NCI-H446 treated with DMSO at 0.1 percent for 48 hours (cell line): ENCODE measurements at places on chromosomes 7 and 10.

DNA sequence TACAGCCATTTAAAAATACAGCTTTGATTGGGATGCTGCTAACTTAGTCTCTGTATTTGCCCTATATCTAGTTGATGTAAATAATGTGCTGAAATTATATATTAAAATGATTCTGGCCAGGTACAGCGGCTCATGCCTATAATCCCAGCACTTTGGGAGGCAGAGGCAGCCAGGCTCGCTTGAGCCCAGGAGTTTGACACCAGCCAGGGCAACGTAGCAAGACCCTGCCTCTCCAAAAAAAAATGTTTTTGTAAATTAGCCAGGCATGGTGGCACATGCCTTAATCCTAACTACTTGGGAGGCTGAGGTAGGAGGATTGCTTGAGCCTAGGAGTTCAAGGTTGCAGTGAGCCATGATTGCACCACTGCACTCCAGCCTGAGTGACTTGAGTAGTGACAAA, 143.8 kb upstream of the CELF2 start:
- DNase-seq: no peak

GRCh38 chr10:71058308-71058707, 154.1 kb upstream of the UNC5B start:
- no peak for DNase-seq

GRCh38 chr7:41162612-41163011, 540.3 kb downstream of the INHBA start:
- no peak for DNase-seq

GRCh38 chr10:122127943-122128342, 139.0 kb downstream of the TACC2 start:
- DNase-seq: no peak

GRCh38 chr7:157543791-157544190, 207.0 kb downstream of the DNAJB6 start:
- no peak for DNase-seq

DNA sequence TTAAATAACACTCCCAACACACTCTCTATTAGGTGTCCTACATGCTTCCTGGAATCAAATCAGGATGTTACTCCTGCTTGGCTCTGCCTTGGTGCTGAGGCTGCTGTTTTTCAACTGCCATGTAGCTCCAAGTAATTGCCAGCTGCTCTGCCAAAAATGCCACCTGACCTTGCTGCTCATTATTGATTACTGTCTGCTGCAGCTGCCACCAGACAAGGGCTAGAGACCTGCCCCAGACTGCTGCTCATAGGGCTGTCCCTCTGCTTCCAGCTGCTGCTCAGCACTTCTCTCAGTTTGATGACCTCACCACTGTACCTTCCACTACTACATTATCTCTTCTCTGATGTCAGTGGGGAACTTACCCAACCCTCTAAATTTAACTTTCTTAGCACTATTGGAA, 102.5 kb downstream of the PCLO start:
- DNase-seq: peak; percentile 72

DNA sequence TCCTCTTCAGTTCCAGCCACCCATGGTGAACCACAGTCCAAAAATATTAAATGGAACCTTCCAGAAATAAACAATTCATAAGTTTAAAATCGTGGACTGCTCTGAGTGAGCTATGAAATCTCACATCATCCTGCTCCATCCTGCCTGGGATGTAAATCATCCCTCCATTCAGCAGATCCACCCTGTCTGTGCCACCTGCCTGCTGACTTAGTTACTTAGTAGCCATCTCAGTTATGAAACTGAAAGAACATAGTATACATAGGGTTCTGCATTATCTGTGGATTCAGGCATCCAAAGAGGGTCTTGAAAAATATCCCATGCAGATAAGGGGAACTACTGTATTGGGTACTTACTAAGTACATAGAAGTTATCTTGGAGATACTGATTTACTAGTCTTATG, 89.0 kb downstream of the ST8SIA6 start:
- no peak for DNase-seq

GRCh38 chr10:16648366-16648765, 126.7 kb upstream of the C1QL3 start:
- no peak for DNase-seq

- no peak for DNase-seq
These were observed 933 bp upstream of the RNF32 start for GRCh38 chr7:156639426-156640256.

GRCh38 chr10:86756511-86757112, at the start of gene BMPR1A:
BMPR1A (plus strand) TSS chr10:86756619; CDS start chr10:86876019, 119,400 bp downstream.
- no peak for DNase-seq
